Airway epithelial cell (primary cell): ENCODE measurements at places on chromosomes 5 and 9. TPM values are rescaled to one million over a fixed set of nuclear protein-coding genes. Genes with fewer than 3 reads are reported as not detected.

CDKN2B-AS1 gene
- 0.56 and 0.65 TPM in 2 replicates for total RNA-seq

VCAN gene
- total RNA-seq: 52.4 and 81.1 TPM in 2 replicates

MLANA gene
- not detected in 2 replicates for total RNA-seq

BAAT gene
- 0.05 and 0.07 TPM in 2 replicates for total RNA-seq

PCDHGA9 gene
- 1.2 and 1.8 TPM in 2 replicates for total RNA-seq

FOXD4L5 gene
- total RNA-seq: not detected in 2 replicates

PSD2 gene
- not detected in 2 replicates for total RNA-seq

PCDHB10 gene
- 0.05 and 0.21 TPM in 2 replicates for total RNA-seq

SOWAHA gene
- 0.14 and 0.28 TPM in 2 replicates for total RNA-seq

SLC6A7 gene
- not detected in 2 replicates for total RNA-seq

SCGB3A2 gene
- total RNA-seq: not detected in 2 replicates

CDH12 gene
- total RNA-seq: not detected in 2 replicates

RANBP3L gene
- total RNA-seq: not detected in 2 replicates

HINT2 gene
- 19.9 and 24.8 TPM in 2 replicates for total RNA-seq

TMEM171 gene
- total RNA-seq: 0.84 and 0.92 TPM in 2 replicates

PPIC gene
- total RNA-seq: 27.9 and 36.0 TPM in 2 replicates

SLC46A2 gene
- total RNA-seq: not detected in 2 replicates

KIAA0825 gene
- total RNA-seq: 2.0 and 2.3 TPM in 2 replicates

HK3 gene
- not detected in 2 replicates for total RNA-seq

TXNDC8 gene
- not detected in 2 replicates for total RNA-seq

SAXO1 gene
- total RNA-seq: 0.49 TPM in 1 of 2 replicates, not detected in the other

CXCL14 gene
- 7.1 and 8.5 TPM in 2 replicates for total RNA-seq

GPR21 gene
- 0.28 and 0.42 TPM in 2 replicates for total RNA-seq

EFNA5 gene
- total RNA-seq: 8.2 and 13.6 TPM in 2 replicates

FBN2 gene
- total RNA-seq: 28.7 and 40.0 TPM in 2 replicates

ABCA2 gene
- 11.9 and 15.6 TPM in 2 replicates for total RNA-seq

C9orf72 gene
- total RNA-seq: 9.0 TPM in 2 replicates

SMC5 gene
- 13.5 and 19.4 TPM in 2 replicates for total RNA-seq

RAPGEF1 gene
- total RNA-seq: 10.1 and 19.7 TPM in 2 replicates

DNAH5 gene
- 0.42 and 2.2 TPM in 2 replicates for total RNA-seq

PRSS3 gene
- 73.0 and 77.0 TPM in 2 replicates for total RNA-seq

PCDHGB4 gene
- total RNA-seq: 2.2 and 3.0 TPM in 2 replicates

MARVELD2 gene
- 26.1 and 33.3 TPM in 2 replicates for total RNA-seq

TMEM232 gene
- total RNA-seq: 0.19 and 0.28 TPM in 2 replicates

MYO10 gene
- 29.4 and 36.7 TPM in 2 replicates for total RNA-seq

MRPS27 gene
- total RNA-seq: 57.3 and 64.3 TPM in 2 replicates

IL3 gene
- not detected in 2 replicates for total RNA-seq

FCN1 gene
- not detected in 2 replicates for total RNA-seq

SPATA31A1 gene
- not detected in 2 replicates for total RNA-seq

ASPN gene
- not detected in 2 replicates for total RNA-seq

IRGM gene
- not detected in 2 replicates for total RNA-seq

PKD2L2 gene
- total RNA-seq: not detected in 2 replicates

AGXT2 gene
- not detected in 2 replicates for total RNA-seq

PCSK5 gene
- total RNA-seq: 2.8 and 3.1 TPM in 2 replicates

GDF9 gene
- 0.14 TPM in 1 of 2 replicates, not detected in the other for total RNA-seq
